ENCODE measurements at places on chromosomes 2 and 18.

- DNase-seq: no peak
These were observed 20.4 kb downstream of the NFATC1 start for GRCh38 chr18:79416022-79416676.

- DNase-seq: no peak
These were observed 16.4 kb downstream of the WDR35 start for GRCh38 chr2:19973466-19973865.

DNA sequence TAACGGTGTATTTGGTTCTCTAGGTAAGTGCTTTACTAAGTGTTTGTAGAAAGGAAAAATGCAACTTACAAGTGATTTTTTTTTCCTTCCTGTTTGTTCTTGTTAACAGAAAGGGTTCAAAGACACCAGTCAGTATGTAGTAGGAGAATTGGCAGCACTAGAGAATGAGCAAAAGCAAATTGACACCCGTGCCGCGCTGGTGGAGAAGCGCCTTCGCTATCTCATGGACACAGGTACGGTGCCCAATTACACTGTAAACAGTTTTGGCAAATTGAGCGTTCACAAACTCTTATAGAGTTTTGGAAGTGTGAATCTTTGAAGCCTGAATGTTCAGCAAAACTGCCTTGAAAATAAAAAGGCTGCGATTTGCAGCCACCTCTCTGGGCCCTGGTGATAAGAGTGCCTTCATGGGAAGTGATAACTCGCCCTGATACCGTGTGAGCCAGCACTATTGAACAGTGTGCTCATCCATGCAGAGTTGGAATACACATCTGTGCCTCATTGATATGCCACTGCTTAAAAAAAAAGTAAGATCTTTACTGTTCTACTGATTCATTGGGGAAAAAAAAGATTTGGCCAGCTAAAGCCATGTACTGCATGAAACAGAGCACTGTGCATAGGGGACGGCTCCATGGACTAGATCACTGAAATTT lies 54.0 kb upstream of the OTX1 start:
- DNase-seq: no peak

GRCh38 chr2:46525522-46526155 lies 46.3 kb downstream of the TMEM247 start:
- no peak for DNase-seq

DNA sequence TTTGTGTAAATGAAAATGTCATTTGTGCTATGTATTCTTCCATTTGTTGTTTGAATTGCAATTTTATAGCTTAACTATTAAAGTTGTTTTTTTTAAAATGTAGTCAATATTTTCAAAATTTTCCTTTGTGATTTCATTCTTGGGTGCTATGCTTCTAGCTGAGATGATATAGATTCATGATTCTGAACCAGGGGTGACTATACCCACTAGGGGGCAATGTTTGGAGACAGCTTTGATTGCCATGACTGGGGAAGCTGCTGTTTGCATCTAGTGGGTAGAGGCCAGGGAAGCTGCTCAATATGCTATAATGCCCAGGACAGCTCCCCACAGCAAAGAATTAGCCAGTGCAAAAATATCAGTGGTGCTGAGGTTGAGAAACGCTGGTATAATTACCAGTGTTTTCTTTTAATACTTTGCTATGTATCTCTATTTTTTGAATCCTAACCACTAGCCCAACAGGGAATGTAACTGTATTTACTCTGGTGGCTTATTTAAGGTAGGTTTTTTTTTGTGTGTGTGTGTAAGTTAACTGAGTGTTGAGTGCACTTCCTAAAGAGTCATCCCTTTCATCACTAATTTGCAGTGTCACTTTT lies 99.7 kb downstream of the MEP1B start:
- DNase-seq: peak; percentile 42

Measured in NCI-H2029 treated with DMSO at 0.1 percent for 48 hours (cell line).